ENCODE measurements at places on chromosomes 6 and 20.

DNA sequence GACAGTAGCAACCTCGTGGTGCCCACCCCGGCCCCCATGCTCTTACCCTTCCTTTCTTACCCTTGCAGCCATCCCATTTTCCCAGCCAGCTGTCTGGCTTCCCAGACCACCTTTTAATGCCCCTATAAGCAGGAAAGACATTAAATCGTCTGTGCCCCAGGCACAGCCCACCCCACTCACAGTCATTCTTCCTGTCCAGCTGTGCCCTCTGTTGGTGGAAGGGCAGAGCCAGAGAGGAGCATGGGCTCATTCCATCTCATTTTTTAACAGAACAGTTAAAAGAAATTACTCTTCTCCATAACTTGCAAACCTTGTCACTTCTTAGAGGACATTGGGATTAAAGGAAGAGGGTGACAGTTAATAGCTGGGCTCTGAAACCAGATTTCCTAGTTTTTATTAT, 240.5 kb downstream of the NRN1 start:
- no peak for DNase-seq

DNA sequence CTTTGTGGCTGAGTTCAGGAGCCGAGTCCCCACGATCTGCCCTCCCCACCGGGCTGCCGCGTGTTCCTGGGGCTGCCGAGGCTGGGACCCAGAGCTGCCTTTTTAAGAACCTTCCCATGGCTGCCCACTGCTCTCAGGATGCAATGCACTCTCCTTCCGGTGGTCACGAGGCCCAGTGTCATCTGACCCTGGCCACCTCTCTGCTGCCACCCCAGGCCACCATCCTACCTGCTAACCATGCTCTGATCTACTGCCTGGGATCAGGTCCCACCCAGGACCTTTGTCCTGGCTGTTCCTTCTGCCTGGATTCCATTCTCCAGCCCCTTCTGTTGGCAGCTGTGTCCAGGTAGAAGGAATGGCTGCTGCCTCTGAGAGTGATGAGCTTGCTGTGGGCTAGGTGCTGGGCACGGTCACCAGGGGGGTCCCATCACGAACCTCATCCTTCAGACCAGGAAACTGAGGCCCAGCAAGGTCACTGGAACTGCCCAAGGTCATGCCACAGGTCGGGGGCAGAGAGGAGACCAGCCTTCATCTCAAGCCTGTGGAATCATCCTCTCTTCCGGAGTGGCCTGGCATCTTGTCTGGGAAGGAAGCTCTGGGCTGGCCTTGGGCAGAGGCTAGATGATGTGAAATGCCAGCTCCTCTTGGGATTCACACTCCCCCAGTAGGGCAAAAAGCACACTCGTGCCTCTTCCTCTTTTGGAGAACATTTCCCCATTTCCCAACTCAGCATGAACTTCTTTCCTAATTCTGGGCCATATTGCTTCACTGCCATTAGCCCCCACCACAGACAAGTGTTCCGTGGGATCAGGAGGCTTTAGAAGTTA, 20.5 kb downstream of the PCK1 start:
- DNase-seq: peak; percentile 23

GRCh38 chr20:64226686-64227580, 28.6 kb upstream of the PCMTD2 start:
- DNase-seq: peak; percentile 37

DNA sequence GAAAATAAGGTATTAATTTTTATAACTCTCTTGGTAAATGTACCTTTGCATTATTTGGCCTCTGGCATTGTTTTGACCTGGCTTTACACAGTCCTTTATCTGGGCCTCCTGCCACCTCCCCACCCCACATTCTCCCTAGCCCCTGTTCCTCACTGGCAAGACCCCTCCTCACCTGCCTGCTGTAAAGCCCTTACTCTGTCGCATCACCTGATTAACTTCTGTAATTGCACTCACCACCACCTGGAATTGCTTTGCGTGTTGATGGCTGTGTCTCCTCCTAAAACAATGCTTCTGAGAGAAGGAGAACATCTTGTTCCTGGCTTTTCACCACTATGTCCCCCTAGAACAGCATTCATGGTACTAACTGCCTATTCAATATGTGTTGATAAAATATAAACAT, 24.8 kb downstream of the SNX9 start:
- no peak for DNase-seq

DNA sequence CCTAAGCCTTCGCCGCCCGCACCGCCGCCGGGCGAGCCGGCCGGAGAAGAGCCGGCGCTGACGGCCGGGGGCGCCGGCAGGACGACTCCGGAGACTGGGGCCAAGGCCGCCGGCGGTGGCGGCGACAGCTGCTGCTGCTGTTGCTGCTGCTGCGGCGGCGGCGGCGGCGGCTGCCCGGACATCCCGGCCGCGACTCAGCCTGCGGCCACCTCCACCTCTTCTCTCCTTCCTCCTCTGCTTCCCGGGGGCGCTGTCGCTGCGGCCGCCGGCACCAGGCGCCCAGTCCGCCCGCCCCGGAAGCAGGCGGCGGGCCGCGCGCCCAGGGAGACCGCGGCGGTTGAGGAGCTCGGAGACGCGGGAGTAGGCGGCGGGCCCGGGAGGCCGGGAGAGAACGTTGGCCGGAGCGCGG, 307 bp downstream of the RANBP9 start:
- no peak for DNase-seq

- DNase-seq: no peak
Measured at GRCh38 chr6:42378125-42378524, 73.6 kb downstream of the TRERF1 start.
